ENCODE measurements at places on chromosomes 11 and 22. TPM values are rescaled to one million over a fixed set of nuclear protein-coding genes. Genes with fewer than 3 reads are reported as not detected.

DNA sequence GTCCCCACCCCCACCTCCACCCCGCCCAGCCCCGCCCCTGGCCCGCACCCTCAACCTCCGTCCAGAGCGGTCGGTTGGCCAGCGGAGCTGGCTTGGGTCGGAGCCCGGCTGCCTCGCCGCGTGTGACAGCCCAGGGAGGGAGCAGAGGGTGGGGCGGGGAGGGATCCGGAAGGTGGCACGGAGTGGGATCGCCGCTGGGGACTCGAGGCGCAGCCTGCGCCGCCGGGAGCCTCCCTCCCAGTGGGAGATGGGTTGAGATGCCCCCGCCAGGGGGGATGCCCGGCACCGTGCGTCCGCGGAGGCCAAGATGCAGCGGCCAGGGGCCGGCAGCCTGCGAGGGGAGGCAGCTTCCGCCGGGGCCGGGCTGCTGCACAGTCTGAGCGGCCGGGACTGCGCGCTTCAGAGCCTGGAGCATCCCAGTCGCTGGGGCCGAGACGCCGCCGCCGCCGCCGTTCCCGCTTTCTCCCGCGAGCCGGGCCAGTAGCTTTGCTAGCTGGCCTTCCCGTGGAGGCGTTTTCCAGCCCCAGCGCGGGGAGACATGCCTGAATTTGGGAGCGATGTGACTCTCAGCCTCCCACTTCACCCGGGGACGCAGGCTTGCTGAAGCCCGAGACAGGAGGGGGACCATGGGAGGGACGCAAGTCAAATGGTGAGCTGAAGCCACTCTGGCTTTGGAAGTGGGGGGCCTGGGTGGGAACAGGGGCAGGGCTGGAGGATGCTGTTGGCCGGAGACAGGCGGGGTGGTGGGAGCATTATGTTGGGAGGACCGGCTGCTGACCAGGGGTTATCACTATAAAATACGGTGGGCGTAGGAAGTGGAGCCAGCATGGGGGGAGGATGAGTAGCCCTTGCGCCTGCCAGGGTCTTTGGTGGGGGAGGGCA lies 40.2 kb downstream of the DIXDC1 start:
- H3K27me3 ChIP-seq: peaks cover 30% of the 10 kb centered on the region
- DNase-seq: no peak
- peaks cover 3% of the 10 kb centered on the region for H3K36me3 ChIP-seq

GRCh38 chr11:124830749-124831148 lies 30.5 kb upstream of the MSANTD2 start:
- H3K36me3 ChIP-seq: peaks cover 8% of the 10 kb centered on the region
- no peak for DNase-seq
- H3K27ac ChIP-seq: no peak overlapping the region
- H3K4me3 ChIP-seq: no peak overlapping the region

DNA sequence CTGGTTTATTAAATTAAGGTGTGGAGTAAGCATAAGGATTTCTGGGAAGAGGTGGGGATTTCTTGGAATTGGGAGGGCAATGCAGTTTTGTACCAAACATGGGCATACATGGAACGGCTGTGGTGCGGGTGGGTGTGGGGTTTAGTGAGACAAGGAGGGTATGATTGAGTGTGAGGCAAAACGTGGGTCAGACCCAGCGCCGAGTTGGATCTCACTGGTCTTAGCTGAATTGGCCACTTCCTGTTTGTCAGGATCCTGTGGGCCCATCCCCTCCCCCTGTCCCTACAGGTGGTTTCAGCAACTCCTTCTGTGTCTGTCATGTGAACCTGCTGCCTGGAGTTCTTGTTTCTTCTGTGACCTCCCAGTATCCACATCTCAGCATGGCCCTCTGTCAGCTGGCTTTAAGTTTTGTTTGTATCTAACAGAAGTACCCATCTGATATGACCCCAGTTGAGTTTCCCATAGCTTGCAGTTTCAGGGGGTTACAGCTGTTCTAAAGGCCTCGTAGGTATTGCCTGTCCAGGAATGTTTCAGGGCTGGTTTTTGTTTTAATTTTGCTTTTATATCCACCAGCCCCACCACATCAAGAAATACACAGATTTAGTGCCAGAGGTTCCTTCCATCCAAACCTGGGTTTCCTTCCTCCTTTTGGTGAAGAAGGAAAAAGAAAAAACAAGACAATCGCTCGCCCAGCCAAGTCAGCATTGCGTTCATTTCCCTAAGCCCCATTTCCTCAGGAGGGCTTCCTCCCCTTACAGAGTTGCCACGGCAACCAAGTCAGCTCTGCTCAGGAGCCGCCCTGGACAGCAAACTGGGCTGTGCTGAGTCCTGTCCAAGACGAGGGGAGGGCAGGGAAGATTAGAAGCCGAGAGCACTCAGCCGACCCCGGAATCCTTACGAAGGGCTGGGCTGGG lies 6.0 kb downstream of the APOL1 start:
- peak overlapping the region; percentile 96 for H3K27ac ChIP-seq
- peak overlapping the region; percentile 88 for H3K4me3 ChIP-seq
- peaks cover 36% of the 10 kb centered on the region for H3K4me1 ChIP-seq
- H3K27me3 ChIP-seq: no peaks in the 10 kb centered on the region
- DNase-seq: no peak
- peaks cover 3% of the 10 kb centered on the region for H3K36me3 ChIP-seq

DNA sequence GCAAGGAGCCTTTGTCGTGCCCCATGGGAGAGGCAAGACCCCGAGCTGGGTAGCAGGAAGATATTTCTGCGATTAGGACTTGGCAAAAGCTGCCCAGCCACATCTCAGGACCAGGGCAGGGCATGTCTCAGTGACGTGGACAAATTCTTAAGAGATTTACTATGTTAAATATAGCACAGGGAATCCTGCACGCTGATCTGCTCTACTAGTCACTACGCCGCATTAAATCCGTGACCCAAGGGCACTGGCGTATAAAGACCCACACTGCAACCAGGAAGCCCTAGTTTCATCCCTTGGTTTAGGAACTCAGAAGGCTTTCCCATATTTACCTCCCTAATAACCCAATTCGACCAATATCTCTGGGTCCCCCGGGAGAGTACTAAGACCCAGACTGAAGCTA lies 35.1 kb downstream of the AP1B1 start:
- H3K4me3 ChIP-seq: no peak overlapping the region
- no peaks in the 10 kb centered on the region for H3K27me3 ChIP-seq
- no peak for DNase-seq
- H3K4me1 ChIP-seq: no peaks in the 10 kb centered on the region
- H3K27ac ChIP-seq: no peak overlapping the region

USP2 gene
- 1.7 TPM for total RNA-seq

DNA sequence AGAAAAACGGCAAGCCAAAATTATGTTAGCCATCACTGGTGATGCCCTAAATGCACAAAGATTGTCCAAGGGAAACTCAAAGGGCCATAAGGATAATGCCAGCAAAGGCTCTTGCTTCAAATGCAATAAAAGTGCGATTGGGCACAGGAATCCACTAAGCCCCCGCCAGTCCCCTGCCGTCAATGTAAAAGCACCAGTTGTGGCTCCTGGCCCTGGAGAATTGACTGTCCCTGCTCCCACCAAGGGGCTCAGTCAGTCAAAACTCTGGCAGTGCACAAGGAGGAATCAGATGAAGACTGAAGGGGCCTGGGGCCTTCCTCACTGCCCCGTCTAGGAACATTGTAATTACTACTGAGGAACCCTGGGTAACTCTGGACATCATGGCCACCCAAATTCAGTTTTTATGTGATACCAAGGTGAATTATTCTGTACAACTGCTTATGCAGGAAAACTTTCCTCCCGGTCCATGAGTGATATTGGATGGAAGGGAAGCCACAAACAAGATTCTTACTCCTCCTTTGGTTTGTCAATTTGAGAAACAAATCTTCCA lies 85.6 kb downstream of the PIWIL4 start:
- H3K4me3 ChIP-seq: no peak overlapping the region
- DNase-seq: no peak
- H3K27me3 ChIP-seq: peaks cover 40% of the 10 kb centered on the region
- H3K36me3 ChIP-seq: no peaks in the 10 kb centered on the region

GRCh38 chr11:129239207-129239606 lies 47.1 kb upstream of the ARHGAP32 start:
- H3K27me3 ChIP-seq: no peaks in the 10 kb centered on the region
- peaks cover 2% of the 10 kb centered on the region for H3K36me3 ChIP-seq
- H3K4me3 ChIP-seq: no peak overlapping the region
- DNase-seq: no peak

- H3K4me1 ChIP-seq: peaks cover 4% of the 10 kb centered on the region
- H3K27ac ChIP-seq: no peak overlapping the region
- H3K36me3 ChIP-seq: peaks cover 7% of the 10 kb centered on the region
These were observed 2.4 kb upstream of the LGALS12 start for GRCh38 chr11:63503492-63503891.

- peak; percentile 72 for DNase-seq
- H3K4me1 ChIP-seq: peaks cover 57% of the 10 kb centered on the region
- no peaks in the 10 kb centered on the region for H3K36me3 ChIP-seq
- peak overlapping the region; percentile 97 for H3K27ac ChIP-seq
These were observed 848 bp upstream of the PTPRCAP start for GRCh38 chr11:67438158-67438902.

All from T-helper 17 cell (primary cell).